Effector memory CD4-positive, alpha-beta T cell (primary cell): ENCODE measurements at places on chromosomes 16 and 17.

DNA sequence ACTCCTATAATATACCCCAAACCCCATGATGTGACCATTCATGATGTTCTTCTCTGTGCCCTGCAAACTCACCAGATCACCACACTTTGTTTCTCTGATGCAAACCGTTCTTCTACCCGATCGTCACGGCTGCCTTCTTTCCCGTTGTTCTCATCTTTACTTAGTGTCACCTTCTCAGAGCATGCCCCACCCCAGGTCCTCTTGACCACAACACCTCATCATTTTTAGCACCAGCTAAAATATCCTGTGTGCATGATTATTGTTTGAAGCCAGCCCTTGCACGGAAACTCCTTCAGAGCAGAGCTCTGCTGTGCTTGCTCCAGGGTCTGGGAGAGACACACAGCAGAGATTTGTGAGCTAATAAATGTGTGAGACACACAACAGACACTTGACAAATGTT lies 38.9 kb upstream of the CREBBP start:
- DNase-seq: no peak

GRCh38 chr17:7745748-7746470 lies 28.4 kb downstream of the DNAH2 start:
- DNase-seq: no peak

DNA sequence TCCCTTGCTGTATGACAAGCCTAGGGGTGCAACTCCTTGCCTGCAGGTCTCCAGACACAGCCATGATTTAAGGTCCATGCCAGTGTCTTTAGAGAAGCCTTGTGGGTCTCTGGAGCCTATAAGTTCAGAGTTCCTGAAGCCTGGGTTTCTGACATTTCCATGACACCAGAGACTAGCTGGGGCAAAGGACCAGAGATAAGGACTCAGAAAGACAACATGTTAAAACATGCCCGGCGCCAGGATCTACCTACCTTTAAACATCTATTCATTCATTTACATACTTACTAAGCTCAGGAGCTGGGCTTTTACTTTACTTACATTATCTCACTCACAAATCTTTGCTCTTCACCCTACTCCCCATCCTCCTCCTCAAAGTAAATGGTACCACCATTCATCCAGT lies 1.5 kb downstream of the MRPL27 start:
- no peak for DNase-seq

DNA sequence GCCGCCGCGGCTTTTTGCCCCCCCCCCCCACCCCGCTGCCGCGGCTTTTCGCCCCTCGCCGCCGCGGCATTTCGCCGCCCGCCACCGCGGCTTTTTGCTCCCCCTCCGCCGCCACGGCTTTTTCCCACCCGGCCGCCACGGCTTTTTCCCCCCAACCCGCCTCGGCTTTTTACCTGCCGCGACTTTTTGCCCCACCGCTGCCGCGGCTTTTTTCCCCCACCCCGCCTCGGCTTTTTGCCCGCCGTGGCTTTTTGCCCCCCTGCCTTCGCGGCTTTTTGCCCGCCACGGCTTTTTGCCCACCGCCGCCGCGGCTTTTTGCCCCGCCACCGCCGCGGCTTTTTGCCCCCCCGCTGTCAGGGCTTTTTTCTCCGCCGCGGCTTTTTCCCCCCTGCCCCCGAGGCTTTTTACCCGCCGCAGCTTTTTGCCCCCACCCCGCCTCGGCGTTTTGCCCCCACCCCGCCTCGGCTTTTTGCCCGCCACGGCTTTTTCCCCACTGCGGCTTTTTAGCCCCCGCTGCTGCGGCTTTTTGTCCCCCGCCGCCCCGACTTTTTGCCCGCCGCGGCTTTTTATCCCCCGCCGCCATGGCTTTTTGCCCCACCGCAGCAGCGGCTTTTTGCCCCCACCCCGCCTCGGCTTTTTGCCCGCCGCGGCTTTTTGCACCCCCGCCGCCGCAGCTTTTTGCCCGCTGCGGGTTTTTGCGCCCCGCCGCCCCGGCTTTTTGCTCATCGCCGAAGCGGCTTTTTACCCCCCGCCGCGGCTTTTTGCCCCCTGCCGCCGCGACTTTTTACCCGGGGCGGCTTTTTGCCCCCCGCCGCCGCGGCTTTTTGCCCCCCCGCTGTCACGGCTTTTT lies 527.8 kb upstream of the WSB1 start:
- no peak for DNase-seq

DNA sequence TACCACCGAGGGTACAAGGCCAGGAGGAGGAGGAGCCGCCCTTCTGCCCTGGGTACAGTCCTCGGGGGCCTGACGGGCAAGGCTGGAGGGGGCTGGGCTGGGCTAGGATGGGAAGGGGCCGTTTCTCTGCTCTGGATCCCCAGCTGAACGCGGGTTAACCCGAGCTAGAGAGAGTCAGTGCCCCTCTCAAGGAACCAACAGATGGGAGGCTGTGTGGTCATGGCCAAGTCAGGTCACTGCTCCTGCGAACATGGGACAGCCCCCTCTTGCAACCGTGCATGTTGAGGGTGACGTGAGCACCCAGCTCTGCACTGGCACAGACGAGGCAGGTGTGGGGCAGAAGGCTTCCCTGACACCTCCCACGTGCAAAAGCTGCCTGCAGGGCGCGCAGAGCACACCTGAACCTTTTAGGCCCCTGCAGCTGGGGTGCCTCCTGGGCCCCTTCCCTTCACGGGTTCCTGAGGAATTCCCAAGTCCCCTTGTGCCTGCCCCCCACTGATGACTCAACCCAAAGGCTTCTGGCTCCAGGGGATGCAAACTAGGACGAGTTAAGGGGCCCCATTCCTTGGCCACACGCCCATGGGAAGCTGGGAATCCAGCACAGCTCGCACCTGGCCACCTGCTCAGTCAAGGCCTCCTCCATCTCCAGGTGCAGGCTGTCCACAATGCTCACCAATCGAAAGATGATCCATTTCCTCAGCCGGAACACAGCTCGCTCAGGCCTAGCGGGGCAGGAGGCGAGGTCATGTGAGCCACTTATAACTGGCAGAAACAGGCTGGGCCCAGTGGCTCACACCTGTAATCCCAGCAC lies 6.3 kb downstream of the MYBBP1A start:
- no peak for DNase-seq

DNA sequence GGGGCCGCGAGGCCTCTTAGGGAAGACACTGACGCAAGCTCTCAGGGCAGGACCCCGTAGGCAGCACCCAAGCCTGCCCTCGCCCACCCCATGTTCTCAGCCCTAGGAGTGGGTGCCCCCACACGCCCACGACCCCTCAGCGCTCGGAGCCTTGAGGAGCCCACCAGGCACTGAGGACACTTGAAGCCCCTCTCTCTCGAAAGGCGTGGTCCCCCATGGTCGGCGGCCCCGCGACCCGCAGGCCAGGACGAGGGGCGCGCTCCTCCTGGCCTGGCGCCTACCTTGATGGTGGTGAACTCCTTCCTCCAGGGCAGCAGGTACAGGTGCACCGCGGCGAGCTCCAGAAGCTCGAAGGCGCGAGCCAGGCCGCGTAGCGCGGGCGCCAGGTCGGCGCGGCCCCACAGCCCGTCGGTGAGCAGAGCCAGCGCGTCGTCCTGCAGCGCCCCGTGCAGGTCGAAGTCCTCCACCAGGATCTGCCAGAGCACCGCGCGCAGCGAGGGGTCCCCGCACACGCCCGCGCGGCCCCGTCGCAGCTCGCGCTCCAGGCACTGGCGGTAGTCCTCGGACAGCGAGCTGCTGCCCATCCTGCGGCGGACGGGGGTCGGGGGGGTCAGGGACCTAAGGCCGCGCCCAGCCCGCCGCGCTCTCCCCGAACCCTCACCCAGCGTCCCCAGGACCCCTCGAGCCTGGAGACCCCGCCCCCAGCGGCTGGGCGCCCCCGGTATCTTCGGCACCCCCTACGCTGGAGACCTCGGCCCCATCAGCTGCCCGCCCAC lies 668 bp downstream of the SPATA2L start:
- DNase-seq: peak; percentile 42

- DNase-seq: no peak
These were observed 119.2 kb downstream of the MAP2K6 start for GRCh38 chr17:69533481-69534234.
